ENCODE measurements at places on chromosomes 7 and 10.

DNA sequence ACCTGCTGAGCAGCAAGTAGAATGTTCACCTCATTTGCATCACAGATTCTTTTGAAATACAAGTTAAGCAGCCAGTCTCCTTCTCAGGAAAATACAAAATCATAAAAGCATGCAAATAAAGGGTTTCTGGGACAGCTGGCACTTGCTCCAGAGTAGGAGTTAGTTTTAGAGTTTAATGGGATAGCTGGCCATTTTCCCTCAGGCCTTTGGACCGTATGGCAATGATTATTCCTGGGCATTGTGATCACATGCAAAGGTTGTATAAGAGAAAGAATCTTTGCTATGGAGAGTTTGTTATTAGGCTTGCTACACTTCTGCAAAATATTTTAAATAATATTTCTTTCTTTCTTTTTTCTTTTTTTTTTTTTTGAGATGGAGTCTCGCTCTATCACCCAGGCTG, 240.8 kb downstream of the CDK14 start:
- DNase-seq: no peak

DNA sequence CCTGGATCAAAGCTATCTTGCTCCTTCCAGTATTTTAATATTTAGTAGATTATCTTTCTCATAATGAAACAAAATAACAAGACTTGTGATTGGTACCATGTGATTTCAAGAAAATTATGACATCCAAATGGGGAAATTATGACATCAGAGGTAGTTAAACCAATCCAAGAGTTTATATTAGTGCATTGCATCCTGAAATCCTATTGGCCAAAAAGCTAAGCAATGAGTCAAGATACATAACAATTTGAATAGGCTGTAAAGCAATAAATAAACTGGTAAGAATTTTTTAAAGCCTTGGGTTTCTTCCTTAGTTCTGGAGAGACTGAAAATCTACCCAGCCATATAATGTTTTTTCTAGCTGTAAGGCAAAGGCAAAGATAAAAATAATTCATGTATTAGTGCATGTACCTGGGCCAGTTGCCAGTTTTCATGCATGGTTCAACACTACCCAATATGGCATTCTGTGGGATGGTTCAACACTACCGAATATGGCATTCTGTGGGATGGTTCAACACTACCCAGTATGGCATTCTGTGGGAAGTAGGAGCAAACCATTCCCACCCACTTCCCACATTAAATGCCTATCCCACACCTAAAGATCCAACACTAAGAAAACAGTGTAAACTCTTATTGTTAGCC, at the start of gene RNF148:
Gene RNF148, minus strand, starts transcription at position 51 of the 639 bp plus-strand sequence. CDS start 172 bp downstream, outside the sequence.
- no peak for DNase-seq

DNA sequence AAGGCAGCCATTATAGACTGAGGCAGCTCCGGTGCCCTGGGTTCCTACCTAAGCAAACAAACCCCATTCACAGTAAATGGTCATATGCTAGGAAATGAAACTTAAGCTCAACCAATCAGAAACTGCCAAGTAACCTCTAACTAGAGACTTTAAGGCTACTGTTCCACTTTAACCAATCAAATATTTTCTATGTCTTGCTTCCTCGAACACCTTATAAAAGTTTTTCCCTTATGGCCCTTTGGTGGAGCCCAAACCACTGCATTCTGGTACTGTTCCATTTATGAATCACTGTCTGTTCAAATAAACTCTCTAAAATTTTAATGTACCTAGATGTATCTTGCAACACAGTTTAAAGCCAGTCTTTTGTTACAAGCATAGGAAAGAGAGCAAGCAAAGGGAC, 361.1 kb downstream of the HGF start:
- no peak for DNase-seq

- no peak for DNase-seq
These were observed 35.0 kb downstream of the SH3PXD2A start for GRCh38 chr10:103820101-103821062.

DNA sequence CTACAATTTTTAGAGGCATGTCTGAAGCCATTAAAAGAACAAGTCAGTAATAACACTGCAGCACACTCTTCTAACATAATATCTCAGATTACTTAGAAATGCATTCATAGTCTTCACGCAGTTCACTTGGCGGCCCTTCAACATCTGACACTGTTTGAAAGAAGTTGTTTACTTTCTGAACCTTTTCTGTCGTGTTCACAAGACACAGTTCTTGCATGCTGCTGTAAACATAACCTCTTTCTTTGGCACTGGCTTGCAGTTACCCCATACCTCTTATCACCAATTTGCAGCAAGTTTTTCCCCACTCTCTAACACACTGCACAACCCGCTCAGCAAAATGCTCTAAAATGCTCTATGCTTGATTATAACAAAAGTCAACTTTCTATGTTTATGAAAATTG, 12.0 kb downstream of the PIP4K2A start:
- no peak for DNase-seq

DNA sequence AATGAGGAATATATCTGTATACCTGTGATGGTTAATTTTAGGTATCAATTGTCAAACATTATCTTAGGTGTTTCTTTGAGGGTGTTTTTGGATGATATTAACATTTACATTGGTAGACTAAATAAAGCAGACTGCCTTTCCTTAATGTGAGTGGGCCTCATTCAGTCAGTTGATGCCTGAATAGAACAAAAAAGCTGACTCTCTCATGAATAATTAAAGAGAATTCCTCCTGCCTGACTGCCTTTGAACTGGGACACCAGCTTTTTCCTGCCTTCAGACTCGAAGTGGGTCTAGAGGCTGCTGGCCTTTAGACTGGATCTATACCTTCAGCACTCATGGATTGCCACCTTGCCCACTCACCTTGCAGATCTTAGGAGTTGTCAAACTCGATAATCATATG, 117.9 kb upstream of the TMEM168 start:
- no peak for DNase-seq

GRCh38 chr7:143199040-143199439, 15.8 kb downstream of the TAS2R39 start:
- DNase-seq: no peak

DNA sequence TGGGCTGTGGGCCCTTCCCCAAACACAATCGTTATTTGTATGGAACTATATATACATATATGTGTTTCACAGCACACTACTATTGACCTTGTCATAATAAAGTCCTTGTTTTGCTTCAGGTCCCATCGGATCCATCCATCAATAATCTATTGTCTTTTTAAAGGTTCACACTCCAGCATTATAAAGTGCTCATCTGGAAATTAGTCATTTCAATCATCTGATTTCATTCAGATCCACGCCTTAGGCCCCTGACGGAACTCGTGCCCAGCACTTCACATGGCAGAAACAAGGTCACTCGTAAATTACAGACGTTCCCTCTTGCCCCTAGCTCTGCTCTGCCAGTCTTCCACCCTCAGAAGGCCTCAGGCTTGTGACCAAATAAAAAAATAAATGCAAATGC, 133.1 kb upstream of the PPP2R2D start:
- no peak for DNase-seq

DNA sequence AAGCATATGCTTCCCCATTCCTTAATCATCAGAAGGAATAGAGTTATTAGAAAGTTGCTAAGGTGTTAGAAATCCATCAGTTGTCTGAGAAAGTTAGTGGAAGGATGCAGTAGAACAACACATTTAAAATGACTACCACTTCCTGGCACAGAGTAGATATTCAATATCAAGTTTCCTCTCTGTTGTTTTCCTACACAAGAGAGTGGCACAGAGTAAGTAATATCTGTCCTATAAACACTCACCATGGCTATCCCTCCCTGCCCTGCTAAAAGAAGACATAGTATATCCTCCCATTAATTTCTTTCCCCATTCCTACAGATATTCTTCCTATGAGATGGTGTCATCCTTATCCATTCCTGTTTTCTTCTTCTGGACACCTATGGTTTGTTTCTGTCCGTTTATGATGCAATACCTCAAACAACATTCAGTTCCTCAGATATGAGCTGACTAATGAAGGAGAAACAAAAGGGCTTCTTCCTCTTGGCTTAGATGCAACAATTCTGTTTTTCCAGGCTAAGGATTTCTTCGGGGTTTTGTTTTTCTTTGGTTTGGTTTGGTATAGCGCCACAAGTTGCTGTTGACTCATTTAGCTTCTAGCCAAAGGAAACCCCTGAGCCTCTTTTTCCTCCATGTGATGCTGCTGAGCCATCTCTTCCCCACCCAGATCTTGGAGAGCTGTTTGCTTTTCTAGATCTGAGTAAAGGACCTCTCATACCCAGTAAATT, 32.9 kb upstream of the BPGM start:
- no peak for DNase-seq

GRCh38 chr10:126950401-126951105, 45.3 kb downstream of the DOCK1 start:
- DNase-seq: no peak

GRCh38 chr10:70592186-70592735, 10.3 kb downstream of the PRF1 start:
- no peak for DNase-seq

GRCh38 chr10:89270153-89270483, 18.5 kb upstream of the LIPA start:
- DNase-seq: no peak

DNA sequence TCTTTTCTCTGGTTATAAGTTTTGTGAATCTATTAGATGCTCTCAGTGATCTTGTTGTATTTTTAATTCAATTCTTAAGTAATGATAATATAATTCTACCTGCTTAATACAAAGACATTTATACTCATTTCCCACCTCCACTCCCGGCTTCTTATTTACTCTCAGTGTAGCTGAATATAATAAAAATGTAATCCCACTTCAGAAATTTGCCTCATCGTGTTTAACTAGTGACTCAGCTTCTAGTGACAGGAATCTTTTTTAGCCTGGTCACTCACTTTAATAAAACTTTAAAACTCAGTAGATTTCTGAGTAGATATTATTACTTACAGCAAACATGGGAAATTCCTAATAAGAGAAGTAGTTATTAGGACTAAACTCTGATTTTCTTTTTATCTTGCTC, 1506.2 kb upstream of the LRRTM3 start:
- no peak for DNase-seq

DNA sequence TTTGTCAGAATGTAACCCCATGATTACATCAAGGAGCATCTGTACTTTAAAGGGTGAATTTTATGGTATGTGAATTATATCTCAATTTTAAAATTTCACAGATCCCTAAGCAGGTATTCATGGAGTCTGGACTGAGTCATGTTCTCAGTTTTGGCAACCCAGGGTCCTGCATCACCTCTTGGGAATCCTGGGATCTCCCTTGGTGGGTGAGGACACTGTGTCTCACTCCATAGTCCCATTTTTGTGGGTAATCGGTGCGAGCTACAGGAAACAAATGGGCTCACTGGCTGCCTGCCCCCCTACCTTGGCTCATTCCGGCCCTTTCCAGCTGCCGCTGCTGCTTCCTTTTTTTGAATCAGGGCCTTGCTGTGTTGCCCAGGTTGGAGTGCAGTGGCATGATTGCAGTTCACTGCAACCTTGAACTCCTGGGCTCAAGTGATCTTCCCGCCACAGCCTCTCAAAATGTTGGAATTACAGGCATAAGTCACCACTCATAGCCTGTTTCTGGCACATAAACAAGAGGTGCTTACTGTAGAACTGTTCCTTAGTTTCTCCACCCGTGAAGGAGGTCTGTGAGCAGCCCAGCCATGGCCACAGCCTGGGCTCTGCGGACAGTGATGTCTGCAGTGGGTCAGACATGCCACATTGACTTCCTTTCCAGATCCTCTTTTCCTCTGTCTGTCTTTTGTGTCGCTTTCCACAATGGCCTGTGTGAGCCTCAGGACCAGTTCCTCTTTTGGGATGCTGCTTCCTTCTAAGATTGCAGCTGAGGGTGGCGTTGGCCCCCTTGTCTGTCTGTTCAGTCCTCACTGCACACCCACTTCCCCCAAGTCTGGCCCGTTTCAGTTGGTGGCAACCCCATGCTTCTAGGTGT, 14.5 kb downstream of the PALD1 start:
- peak; percentile 53 for DNase-seq

- DNase-seq: no peak
These were observed 64.5 kb downstream of the DNMBP start for GRCh38 chr10:99945263-99945662.

DNA sequence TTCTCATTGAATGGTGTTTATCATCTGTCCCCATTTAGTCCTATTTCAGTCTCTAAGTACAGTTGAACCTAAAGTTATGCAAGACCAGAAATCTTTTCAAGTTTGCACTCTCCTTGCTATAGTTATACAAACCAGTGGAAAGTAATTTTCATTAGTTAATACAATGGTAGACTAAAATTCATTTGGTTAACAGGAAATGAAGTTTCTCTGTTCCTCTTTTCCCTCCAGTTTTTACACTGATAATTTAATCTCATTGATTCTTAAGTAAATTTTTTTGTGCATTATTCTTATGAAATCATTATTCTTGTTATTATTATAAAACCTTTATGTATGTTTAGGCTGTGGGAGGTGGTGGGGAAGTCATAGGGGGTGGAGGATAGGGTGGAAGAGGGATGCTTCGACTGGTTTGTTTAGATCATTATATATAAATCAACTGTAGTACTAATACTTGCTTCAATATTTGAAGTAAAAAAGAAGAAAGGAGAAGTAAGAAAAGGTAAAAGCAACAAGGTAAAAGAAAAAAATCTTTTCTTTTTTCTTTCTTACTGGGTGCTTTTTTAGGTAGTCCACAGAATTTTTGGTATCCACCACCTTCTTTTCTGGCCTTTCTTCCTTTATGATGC, 104.1 kb downstream of the GPR85 start:
- DNase-seq: no peak

- no peak for DNase-seq
These were observed 6.0 kb downstream of the LRRC17 start for GRCh38 chr7:102918845-102919244.

DNA sequence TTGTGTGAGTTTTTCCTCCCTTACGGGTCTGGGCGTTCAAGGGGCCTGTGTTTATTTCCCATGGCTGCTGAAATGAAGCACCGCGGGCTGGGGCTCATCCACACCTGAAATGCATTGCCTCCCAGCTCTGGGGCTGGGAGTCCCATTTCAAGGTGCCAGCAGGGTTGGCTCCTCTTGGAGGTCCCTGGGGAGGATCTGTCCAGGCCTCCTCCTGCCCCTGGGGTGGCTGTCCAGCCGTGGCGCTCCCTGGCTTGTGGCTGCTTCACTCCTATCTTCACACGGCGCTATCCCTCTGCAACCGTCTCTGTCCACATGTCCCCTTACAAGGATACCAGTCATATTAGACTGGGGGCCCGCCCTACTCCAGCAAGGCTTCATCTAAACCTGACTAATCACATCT, 41.1 kb upstream of the CNPY1 start:
- DNase-seq: no peak

GRCh38 chr10:113967126-113967525, 76.5 kb upstream of the ADRB1 start:
- DNase-seq: no peak

DNA sequence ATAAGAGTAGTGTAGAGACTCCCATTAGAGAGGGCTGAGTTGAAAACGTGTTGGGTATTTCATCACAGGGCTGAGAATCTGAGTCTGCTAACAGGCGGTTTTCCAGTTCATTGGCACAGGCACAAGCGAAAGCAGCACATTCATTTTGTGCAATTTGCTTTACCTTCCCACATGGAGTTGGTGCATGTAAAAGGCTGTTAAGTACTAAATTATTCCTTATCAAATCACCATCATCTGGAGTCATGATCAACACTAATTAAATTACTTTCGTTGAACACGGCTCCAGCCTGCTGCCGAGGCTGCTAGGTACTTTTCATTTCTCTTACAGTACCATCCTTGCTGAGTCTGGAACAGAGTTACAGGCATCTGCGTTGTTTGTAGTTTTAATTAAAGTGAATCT, 43.8 kb downstream of the ETV1 start:
- no peak for DNase-seq

- DNase-seq: no peak
These were observed 101.4 kb upstream of the ZNF32 start for GRCh38 chr10:43749940-43750552.

Data from KG1 (cell line).